ENCODE measurements at places on chromosomes 11 and 22. TPM values are rescaled to one million over a fixed set of nuclear protein-coding genes. Genes with fewer than 3 reads are reported as not detected.

DNA sequence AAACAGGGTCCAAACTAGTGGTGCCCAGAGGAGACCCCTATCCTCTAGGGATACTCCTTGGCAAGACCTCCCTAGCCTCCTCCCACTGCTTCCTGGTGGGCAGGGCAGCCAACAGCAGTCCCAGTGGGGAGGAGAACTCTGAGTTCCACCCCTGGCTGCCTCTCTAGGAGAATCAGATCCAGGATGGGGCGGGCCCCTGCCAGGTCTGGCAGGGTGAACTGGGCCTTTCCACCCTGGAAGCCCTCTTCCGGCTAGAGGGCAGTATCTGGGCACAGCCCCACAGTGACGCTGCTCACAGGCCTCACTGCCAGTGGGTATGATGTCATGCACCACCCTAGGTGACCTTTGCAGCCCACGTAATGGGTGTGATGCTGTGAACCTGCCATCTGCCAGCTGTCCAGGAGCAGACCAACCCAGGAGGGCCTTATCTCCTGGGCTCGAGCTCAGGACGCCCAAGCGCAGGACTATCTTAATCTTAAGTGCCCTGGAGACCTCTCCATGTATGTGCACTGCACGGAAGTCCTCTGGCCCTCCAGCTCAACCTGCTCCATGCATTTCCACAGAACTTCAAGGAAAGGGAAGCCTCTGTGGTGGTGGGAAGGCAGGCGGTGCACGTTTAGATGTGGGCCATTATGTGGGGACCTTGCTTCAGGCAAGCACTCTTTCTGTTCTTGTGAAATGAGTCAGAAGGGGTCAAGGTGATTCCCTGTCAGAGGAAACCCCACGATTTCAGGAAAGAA, 31.8 kb upstream of the FCHSD2 start:
- H3K27ac ChIP-seq: no peak overlapping the region
- no peak overlapping the region for H3K4me3 ChIP-seq
- no peaks in the 10 kb centered on the region for H3K4me1 ChIP-seq
- no peaks in the 10 kb centered on the region for H3K36me3 ChIP-seq
- H3K27me3 ChIP-seq: no peaks in the 10 kb centered on the region

The EIF3D gene
- 146 TPM for total RNA-seq

GRCh38 chr11:9396752-9397151, 12.3 kb downstream of the IPO7 start:
- no peaks in the 10 kb centered on the region for H3K36me3 ChIP-seq
- H3K27me3 ChIP-seq: no peaks in the 10 kb centered on the region
- H3K27ac ChIP-seq: no peak overlapping the region
- H3K4me3 ChIP-seq: no peak overlapping the region
- no peak for DNase-seq
- H3K4me1 ChIP-seq: peaks cover 2% of the 10 kb centered on the region

The ACTN3 gene
- not detected for total RNA-seq

The NOX4 gene
- total RNA-seq: 91.9 TPM

The OR52N5 gene
- not detected for total RNA-seq

DNA sequence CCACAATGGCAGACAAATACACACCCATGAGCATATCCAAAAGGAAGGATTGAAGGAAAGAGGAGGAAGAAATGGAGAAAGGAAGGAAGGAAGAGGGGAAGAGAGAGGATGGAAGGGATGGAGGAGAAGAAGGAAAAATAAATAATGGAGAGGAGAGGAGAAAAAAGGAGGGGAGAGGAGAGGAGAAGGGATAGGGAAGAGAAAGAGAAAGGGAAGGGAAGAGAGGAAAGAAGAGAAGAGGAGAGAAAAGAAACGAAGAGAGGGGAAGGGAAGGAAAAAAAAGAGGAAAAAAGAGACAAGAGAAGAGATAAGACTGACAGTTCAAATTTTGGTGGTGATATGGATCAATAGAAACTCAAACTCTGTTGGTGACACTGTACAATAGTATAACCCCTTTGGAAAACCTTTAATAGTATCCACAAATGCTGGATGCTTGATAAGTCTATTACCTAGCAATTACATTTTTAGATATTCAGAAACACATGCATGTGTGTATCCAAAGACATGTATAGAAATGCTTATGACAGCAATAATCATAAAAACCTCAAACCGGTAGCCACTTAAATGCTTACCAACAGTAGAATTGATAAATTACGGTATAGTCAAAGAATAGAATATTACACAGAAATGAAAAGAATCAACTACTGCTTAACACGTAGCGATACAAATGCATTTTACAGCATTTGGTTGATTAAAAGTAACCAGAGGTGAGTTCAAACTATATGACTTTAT, 1.2 kb upstream of the HBD start:
- no peaks in the 10 kb centered on the region for H3K27me3 ChIP-seq
- H3K4me3 ChIP-seq: no peak overlapping the region
- DNase-seq: no peak
- H3K27ac ChIP-seq: no peak overlapping the region

DNA sequence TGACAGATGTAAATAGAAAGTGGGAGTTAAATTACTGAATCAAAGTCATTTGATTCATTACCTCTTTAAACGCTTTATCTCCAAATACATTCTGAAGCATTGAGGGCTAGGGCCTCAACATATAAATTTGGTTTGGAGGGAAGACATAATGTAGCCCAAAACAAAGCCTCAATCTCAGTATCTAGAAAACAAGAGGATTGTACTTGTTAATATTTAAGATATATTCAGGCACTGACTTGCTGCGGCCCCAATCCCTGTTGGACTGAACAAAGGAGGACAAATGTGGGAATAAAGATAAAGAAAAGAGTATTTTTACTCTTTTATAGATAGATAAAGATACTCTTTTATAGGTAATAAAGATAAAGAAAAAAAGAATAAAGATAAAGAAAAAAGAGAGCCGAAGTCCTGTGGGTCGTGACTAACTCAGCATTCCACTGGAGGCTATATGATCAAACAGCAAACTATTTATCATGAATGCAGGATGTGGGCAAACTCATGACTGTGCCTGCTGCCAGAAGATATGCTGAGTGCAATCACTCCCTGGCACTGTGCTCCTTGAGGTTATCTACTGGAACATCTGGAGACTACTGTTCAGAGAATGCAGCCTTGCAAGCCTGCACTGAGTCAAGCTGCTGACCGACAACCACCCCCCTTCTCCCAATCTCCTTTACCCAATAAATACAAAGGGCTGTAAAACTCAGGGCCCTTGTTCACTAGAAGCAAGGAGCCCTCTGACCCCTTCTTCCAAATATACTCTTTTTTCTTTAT, 6.9 kb downstream of the OR10V1 start:
- no peak overlapping the region for H3K4me3 ChIP-seq
- DNase-seq: no peak
- H3K27ac ChIP-seq: no peak overlapping the region
- H3K27me3 ChIP-seq: no peaks in the 10 kb centered on the region

The TMPRSS13 gene
- 0.45 TPM for total RNA-seq

DNA sequence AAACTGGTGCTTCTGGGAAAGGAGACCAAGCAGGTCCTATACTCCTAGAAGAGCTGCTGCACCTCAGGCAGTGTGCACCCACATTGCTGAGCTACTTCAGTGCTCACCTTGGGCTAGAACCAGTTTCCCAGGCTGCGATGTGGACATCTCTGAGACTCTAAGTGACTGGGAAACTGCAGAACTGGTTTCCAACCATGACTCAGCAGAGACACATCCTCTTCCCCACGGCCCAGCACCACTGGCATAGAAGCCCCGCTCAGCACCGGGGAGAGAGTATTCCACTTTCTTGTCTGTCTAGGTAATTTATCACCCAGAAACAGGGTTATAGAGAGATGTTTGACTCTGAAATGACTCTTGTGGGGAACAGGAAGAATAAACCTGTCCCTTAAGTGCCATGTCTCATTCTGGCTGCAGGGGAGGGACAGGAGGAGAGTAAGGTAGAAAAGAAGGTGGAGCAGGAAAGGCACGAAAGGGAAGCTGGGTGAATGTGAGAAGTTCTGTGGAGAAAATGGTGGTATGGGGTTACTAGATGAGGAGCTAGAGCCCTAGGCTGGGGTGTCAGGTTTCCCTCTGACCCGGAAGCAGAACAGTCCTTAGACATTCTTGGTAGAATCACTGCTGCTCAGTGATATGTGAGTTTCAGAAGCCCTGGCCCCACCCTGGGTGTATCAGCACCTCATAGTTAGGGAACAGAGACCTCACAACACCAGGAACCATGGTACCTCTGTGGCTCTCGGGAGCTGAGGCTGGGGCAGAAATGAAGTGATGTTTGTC, 340.4 kb upstream of the NCAM1 start:
- H3K27ac ChIP-seq: no peak overlapping the region
- no peaks in the 10 kb centered on the region for H3K36me3 ChIP-seq
- no peaks in the 10 kb centered on the region for H3K4me1 ChIP-seq
- no peaks in the 10 kb centered on the region for H3K27me3 ChIP-seq
- DNase-seq: no peak

The PGR gene
- 16.7 TPM for total RNA-seq

GRCh38 chr22:17199003-17199731, 20.1 kb downstream of the ADA2 start:
- no peaks in the 10 kb centered on the region for H3K4me1 ChIP-seq
- no peak for DNase-seq
- H3K27ac ChIP-seq: no peak overlapping the region
- H3K27me3 ChIP-seq: no peaks in the 10 kb centered on the region
- H3K4me3 ChIP-seq: no peak overlapping the region

The KRTAP5-7 gene
- 0.39 TPM for total RNA-seq

- H3K36me3 ChIP-seq: peaks cover 5% of the 10 kb centered on the region
- peak overlapping the region; percentile 69 for H3K4me3 ChIP-seq
- H3K27ac ChIP-seq: peak overlapping the region; percentile 80
- DNase-seq: peak; percentile 90
- no peaks in the 10 kb centered on the region for H3K27me3 ChIP-seq
Observed at GRCh38 chr11:67584205-67584880, 731 bp downstream of the GSTP1 start.

The MRPL48 gene
- total RNA-seq: 14.1 TPM

The PGA5 gene
- total RNA-seq: not detected

GRCh38 chr22:37440875-37441274, 13.6 kb upstream of the ELFN2 start:
- no peak for DNase-seq
- H3K27me3 ChIP-seq: no peaks in the 10 kb centered on the region
- H3K36me3 ChIP-seq: no peaks in the 10 kb centered on the region
- H3K4me1 ChIP-seq: no peaks in the 10 kb centered on the region

The VPREB3 gene
- total RNA-seq: 0.69 TPM

The NEFH gene
- 0.63 TPM for total RNA-seq

The ADM gene
- total RNA-seq: 76.1 TPM

- no peaks in the 10 kb centered on the region for H3K36me3 ChIP-seq
- peaks cover 12% of the 10 kb centered on the region for H3K4me1 ChIP-seq
- no peak overlapping the region for H3K27ac ChIP-seq
- no peak for DNase-seq
- H3K4me3 ChIP-seq: no peak overlapping the region
Observed at GRCh38 chr11:96116376-96116775, 192.5 kb upstream of the MTMR2 start.

The BAIAP2L2 gene
- total RNA-seq: 0.48 TPM

- DNase-seq: no peak
- no peaks in the 10 kb centered on the region for H3K4me1 ChIP-seq
- no peaks in the 10 kb centered on the region for H3K36me3 ChIP-seq
- no peak overlapping the region for H3K4me3 ChIP-seq
Observed at GRCh38 chr11:71568704-71569349, 3.5 kb downstream of the KRTAP5-10 start.

DNA sequence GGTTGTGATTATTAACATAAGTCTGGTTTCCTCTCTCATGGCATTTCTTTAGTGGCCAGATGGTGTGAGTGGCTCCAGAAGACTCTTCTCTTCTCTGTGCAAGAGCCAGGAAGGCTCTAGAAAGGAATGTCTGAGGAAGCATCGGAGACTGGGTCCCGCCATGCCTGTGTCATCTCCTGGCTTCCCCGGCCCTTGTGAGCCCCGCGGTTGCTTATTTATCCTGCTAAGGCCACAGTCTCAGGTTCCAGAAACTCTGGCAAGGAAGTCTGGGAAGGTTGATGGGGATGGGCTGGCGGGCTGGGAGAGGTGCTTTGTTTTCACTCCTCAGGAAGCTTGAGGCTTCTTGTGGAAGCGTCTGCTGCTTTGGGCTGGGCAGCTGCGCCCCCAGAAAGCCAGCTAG, 18.9 kb downstream of the BCR start:
- H3K4me1 ChIP-seq: no peaks in the 10 kb centered on the region
- H3K36me3 ChIP-seq: no peaks in the 10 kb centered on the region
- no peaks in the 10 kb centered on the region for H3K27me3 ChIP-seq
- no peak overlapping the region for H3K4me3 ChIP-seq
- no peak overlapping the region for H3K27ac ChIP-seq
- DNase-seq: no peak

The WNT11 gene
- total RNA-seq: 30.0 TPM

- no peaks in the 10 kb centered on the region for H3K27me3 ChIP-seq
- H3K4me1 ChIP-seq: no peaks in the 10 kb centered on the region
- no peak overlapping the region for H3K27ac ChIP-seq
Observed at GRCh38 chr22:30790366-30790765, 95.7 kb downstream of the OSBP2 start.

DNA sequence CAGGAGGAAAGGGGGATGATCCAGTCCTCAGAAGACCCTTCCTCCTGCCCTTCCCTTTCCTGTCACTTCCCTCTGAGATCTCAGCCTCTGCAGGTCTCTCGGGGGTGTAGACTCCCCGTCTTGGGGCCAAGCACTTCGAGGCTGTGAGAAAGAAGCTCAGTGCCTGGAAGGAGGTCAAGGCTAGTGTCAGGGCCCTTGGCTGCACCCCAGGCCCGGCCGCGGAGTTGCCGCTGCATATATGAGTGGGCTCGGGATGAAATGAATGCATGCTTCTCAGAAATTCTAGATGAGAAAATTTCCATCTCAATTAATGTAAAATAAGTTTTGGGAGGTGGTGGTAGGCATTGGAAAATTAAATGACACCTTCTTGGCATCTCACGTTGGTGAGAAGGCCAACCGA, 1313.7 kb downstream of the BRD1 start:
- H3K4me3 ChIP-seq: no peak overlapping the region
- H3K4me1 ChIP-seq: no peaks in the 10 kb centered on the region
- H3K27me3 ChIP-seq: no peaks in the 10 kb centered on the region
- no peak overlapping the region for H3K27ac ChIP-seq
- H3K36me3 ChIP-seq: no peaks in the 10 kb centered on the region

DNA sequence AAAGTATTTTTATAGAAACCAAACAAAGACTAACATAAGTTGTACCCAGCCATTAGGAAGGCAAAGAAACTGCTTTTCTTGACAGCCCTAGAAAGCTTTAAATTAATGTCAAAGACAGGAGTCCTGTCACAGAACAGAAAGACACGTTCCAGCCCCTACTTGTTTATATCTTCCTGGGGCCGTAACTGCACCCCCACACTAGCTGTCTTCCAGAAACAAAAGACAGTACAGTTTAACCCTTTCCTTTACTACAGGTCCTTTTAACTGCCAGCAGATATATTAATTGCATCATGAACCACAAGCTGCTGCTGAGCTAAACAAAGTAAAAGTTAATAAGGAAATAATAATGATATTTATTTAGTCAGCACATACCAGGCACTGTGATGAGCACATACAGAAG, 20.3 kb upstream of the CFAP300 start:
- H3K36me3 ChIP-seq: no peaks in the 10 kb centered on the region
- H3K4me1 ChIP-seq: no peaks in the 10 kb centered on the region
- H3K27me3 ChIP-seq: no peaks in the 10 kb centered on the region
- H3K27ac ChIP-seq: no peak overlapping the region
- no peak overlapping the region for H3K4me3 ChIP-seq

The SLC5A4 gene
- 2.2 TPM for total RNA-seq

The GAS2 gene
- total RNA-seq: 0.52 TPM

- H3K36me3 ChIP-seq: no peaks in the 10 kb centered on the region
- H3K4me3 ChIP-seq: no peak overlapping the region
- no peak overlapping the region for H3K27ac ChIP-seq
- no peak for DNase-seq
- H3K4me1 ChIP-seq: no peaks in the 10 kb centered on the region
Observed at GRCh38 chr11:20623252-20623651, 23.8 kb downstream of the SLC6A5 start.

GRCh38 chr22:19598054-19598855, 74.0 kb upstream of the CLDN5 start:
- no peak overlapping the region for H3K27ac ChIP-seq
- no peaks in the 10 kb centered on the region for H3K36me3 ChIP-seq
- no peak for DNase-seq
- no peaks in the 10 kb centered on the region for H3K27me3 ChIP-seq

The INS gene
- 1.9 TPM for total RNA-seq

All from aorta (tissue), 5 donors.